Activated T-cell treated with anti-CD3 and anti-CD28 coated beads, Interleukin-2, amount 50 U/mL, for 4 hours (primary cell): ENCODE measurements at places on chromosomes 5 and 9. TPM values are rescaled to one million over a fixed set of nuclear protein-coding genes. Genes with fewer than 3 reads are reported as not detected.

- no peak for DNase-seq
Measured at GRCh38 chr5:1747803-1748085, 51.9 kb downstream of the MRPL36 start.

- DNase-seq, result no peak
Measured at GRCh38 chr9:127500399-127500798, 49.1 kb downstream of the LRSAM1 start.

The TYRP1 gene
- not detected for total RNA-seq

GRCh38 chr9:129889941-129890717 is 54.9 kb downstream of the USP20 start:
- peak; percentile 67 for DNase-seq

The NKD2 gene
- 0.54 TPM for total RNA-seq

DNA sequence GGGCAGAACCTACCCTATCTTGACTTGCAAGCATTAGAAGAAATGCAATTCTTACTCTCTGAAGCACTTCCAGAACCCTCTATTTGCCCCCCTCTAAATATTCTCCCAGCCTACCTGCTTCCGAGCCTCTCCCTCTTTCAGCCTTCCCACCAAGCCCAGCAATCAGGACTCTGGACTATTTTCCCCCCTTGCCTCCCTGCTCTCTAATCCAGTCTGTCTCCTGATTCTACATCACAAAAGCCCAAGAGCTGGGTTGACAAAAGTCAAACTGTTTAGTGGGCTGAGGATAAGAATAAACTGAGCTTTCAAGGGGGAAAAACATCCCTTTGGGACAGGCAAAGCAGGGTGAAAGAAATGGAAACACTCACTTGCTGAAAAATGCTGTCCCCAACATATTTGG is 123.2 kb upstream of the KIF2A start:
- DNase-seq, result no peak

- no peak for DNase-seq
Measured at GRCh38 chr5:51902512-51902911, 519.3 kb downstream of the ISL1 start.

The DBH gene
- total RNA-seq, result not detected

DNA sequence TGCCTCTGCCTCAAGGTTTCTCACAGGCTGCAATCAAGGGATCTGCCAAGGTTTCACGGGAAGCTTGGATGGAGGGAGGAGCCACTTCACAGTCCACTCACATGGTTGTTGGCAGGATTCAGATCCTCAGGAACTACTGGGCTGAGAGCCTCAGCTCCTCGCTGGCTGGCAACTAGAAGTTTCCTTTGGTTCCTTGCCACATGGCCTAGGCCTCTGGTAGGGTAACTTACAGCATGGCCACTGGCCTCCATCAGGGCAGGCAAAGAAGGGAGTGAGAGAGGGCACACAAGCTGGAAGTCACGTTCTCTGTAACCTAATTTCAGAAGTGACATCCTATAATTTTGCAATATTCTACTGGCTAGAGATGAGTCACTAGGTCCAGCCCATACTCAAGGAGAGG is 32.2 kb downstream of the SPOCK1 start:
- no peak for DNase-seq

GRCh38 chr5:28862137-28862859 is 1823.9 kb upstream of the CDH9 start:
- no peak for DNase-seq
